ENCODE measurements at places on chromosomes 12 and 14.

- DNase-seq, result no peak
These were observed 217.0 kb downstream of the SLC41A2 start for GRCh38 chr12:104741077-104741476.

DNA sequence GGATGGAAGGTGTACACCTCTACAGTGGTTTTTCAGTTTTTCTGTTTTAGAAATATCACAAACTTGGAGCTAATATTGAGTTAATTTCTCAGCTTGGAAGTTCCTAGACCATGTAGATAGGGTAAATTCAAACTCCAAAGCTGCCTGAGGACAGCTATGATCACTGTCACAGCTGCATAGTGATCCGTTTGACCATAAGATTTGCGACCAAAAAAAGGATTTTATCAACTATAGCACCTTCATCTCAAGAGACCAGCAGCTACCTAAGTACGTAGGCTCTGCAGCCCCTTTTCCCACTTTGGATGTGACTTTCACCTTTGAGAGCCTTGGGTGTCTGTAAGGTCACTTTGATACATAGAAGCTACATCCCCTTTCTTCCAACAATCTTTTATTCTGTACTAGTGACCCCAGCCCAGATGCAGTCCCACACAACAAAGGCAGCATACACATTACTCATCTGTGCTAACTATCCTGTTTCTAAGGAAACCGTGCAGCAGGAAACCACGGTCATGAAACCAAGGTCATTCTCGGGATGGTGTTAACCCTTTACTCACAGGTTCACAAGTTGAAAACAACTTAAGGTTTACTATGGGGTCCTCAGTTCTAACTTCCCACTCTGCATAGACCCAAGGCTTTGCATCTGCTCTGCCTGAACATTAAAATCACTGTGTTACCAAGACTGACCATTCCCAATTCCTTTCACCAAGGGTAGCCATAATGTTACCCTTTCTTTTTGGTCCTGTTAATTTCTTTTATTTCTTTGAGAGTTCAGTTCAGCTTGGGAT, 75.4 kb downstream of the IFT81 start:
- peak; percentile 85 for DNase-seq

DNA sequence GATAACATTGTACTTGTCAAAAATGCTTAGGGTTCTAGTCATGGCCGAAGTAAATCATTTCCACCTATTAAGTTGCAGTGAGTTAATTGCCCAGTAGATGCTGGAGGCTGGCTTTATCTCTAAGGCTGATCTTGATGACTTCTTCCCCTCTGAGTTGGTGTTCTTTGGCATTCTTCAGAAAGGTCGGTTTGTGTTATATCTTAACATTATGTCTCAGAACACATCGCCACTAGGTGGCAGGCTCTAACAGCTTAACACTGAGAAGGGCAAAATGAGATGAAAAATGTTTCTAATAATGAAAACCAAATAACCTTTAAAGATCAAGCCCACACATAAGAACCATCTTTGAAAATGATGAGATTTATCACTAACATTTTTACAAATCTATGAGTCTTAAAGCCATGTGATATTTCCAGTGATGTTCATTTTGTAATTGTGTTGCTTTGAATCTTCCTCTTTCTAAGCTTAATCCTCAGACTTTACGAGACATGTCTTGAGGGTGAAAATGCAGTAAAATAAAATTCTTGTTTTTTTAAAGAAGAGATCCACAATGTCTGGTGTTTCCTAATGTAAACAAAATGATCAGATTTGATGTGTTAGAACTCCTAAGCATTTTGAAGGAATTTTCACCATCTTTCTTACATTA, 28.6 kb downstream of the SUDS3 start:
- DNase-seq, result peak; percentile 64

GRCh38 chr12:13093848-13094220, 9.6 kb downstream of the GSG1 start:
- DNase-seq, result no peak

DNA sequence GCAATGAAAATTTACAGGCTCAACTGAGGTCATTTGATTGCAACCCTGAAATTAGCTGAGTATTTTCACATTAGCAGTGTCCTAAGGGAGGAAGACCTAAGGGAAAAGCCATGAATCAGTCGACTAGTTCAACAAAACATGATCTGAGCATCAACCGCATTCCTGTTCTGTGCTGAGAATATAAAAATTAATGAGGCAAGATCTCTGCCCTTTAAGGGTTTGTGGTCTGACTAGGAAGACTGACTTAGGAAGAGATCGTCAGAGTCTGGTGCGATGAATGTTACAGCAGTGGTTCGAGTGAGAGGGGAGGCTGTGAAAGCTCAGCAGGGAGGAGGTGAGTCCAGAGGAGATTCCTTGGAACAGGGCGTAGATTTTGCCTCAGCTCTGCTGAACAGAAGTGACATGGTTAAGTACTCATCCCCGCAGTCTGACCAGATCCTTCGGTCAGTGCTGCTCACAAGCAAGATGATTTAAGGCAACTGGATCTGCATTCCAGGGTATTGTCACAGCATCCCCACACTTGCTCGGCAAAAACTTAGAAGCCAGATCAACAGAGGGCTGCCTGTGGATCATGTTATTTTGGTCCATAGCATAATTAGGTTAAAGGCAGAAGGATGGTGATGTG, 49.6 kb downstream of the BMAL2 start:
- peak; percentile 35 for DNase-seq

- DNase-seq, result no peak
These were observed 81.4 kb upstream of the KRAS start for GRCh38 chr12:25332143-25332542.

DNA sequence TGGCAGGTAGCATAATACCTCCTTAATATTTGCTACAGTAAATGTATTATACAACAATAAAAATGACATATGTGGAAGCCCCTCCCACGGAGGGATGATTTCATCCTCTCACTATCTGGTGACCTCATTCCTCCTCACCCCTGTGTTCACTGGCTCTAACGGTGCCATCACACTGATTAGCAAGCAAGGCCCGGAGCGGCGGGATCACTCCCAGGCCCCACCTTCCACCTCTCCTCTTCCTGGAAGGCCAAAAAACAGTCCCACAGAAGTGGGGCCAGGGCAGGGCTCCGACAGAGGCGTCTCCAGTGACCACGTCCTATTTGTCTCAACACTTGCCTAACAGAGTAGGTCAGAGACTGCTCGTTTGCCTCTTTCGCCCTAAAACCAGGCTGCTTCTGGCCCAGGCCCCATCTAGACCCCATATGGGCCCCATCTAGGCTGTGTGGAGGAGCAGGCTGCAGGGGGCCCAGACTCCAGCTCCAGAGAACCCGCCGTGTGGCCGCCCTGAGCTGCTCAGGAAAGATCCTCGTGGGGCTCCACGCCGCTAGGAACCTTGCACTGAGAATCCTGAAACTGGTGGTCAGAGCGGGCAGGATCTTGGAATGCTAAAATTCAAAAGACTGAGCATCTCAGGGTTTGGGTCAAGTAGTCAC, 3.7 kb downstream of the SELPLG start:
- DNase-seq, result peak; percentile 75

DNA sequence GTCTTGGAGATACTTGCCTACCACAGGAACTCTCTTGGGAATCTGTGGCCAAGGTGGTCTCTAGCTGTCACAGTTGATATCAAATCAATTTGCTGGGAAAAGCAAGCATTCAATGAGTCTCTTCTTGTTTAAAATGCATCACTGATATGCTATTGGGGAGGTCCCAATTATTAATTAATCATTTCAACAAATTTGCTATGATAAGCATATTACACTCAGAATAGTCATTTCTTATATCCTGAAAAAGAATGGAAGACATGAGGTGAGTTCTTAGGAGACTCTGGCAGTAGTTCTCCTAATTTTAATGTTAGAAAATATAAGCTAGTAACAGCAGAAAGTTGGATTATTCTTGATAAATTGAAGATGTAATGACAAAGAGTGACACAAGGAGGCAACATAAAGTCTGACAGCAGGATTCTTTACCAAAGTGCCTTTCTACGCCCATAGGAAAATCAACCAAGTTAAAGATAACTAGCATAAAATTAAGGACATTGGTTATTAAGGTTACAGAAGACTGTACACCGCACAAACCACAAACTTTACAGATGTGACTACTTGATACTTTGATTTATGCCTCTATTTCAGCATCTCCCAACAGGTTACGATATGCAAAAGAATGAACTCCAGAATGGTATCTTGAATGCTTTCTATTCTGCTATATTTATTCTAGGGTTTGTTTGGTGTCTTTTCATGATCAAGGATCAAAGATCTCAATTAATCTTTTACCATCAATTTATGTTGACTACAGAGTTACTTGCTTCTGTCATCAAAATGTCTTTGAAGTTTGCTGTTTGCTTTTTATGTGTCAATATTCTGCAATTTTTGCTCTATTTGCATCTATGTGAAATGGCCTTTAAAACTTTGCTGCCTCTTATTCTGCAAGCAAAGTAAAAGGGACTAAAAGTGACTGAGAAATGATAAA, 349.6 kb upstream of the CLEC14A start:
- DNase-seq, result no peak

DNA sequence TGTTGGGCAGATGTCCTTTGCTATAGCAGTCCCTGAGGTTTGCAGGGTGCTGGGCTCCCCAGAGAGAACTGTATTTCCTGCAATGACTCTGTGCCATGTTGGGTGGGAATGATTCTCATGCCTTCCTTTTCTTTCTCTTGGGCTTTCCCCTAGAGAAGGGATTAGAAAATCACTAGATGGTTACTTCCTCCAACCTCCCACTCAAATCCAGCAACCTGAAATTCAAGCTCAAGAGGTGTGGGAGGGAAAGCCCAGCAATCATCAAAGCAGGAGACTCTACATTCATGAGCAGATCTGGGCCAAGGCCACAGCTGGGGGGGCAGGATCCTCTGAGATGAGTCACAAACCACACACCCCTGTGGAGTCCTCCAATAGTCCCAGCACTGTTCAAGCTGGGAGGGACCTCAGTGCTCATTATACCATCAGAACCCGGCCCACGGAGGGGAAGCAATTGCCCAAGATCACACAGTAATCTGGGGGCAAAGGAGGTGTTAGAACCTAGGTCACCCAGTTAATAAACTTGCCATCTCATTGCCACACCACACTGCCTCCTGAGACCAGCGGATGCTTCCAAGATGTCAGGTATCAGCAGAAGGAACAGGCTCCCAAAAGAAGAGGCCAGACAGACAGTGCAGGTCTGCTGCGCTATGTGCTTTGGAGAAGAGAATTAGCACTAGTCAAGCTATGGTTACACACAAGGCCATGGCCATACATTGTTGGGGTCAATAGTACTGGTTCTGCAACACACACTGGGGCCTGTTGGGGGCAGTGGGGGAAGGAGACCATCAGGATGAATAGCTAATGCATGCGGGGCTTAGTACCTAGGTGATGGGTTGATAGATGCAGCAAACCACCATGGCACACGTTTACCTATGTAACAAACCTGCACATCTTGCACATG, 65.7 kb downstream of the TTC9 start:
- DNase-seq, result peak; percentile 85

DNA sequence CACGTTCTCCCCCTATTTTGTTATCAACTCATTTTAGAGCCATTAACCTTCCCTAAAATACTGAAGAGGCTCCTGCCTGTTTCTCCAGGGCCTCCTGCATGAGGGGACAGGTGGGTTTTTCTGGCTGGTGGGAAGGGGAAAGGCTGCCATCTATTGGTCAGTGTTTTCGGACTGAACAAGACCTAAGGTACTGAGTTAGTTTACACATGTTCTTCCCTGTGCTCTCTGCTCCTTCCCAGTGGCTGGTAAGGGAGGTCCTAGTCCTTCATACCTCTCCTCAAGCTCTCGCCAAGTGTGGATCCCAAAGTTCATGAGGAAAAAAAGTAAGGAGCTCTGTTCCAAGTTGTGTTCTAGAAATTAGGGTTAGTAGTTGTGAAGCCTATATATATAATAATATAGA, 357.5 kb downstream of the FSCB start:
- no peak for DNase-seq

- no peak for DNase-seq
These were observed 117.0 kb downstream of the NTN4 start for GRCh38 chr12:95673576-95673975.

DNA sequence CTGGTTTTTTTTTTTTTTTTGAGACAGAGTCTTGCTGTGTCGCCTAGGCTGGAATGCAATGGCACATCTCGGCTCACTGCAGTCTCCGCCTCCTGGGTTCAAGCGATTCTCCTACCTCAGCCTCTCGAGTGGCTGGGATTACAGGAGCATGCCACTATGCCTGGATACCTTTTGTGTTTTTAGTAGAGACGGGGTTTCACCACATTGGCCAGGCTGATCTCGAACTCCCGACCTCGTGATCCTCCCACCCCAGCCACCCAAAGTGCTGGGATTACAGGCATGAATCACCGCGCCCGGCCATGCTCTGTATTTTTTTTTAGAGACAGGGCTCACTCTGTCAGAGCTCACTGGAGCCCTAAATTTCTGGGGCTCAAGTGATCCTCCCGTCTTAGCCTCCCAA, 32.6 kb downstream of the VRTN start:
- DNase-seq, result no peak

DNA sequence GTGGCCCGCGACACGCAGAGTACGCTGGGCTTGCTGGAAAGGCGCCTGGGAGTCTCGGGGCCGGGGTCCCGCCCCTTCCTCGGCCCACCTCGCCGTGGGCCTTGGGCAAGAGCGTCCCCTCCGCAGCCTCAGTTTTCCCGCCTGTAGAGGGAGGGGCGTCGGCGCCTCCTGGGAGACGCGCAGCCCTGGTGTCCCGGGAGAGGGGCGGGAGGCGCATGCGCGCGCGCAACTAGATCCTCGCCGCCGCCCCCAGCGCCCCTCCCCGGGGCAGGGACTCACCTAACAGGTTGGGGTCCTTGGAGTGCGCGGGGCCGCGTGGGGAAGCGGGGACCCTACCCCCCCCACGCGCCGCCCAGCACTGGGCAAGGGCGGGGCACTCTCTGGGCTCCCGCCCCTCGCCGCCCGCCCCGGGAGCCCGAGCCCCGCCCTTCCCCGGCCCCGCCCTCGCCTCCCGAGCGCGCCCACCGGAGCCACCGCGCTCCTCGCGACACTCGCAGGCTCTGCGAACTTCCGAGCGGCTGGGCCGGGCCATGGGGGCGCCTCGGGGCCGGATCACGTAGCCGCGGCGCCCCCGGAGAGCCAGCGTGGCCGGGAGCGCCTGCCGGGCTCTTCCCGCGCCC, at the start of gene KIF26A:
Gene KIF26A (plus strand): TSS at position 490 of the 620 bp plus-strand sequence. CDS start 136 bp downstream, outside the sequence.
- DNase-seq, result no peak

GRCh38 chr12:64798165-64798564, 26.3 kb upstream of the TBC1D30 start:
- DNase-seq, result no peak

GRCh38 chr12:12714276-12715021, 2.7 kb upstream of the CDKN1B start:
- DNase-seq, result peak; percentile 38

GRCh38 chr14:99643343-99643742, 1.6 kb upstream of the HHIPL1 start:
- DNase-seq, result no peak

GRCh38 chr12:110370732-110371231, 32.7 kb downstream of the ANAPC7 start:
- no peak for DNase-seq

GRCh38 chr14:105045710-105046326, 19.4 kb downstream of the GPR132 start:
- peak; percentile 78 for DNase-seq
